Stimulated activated CD4-positive, alpha-beta T cell treated with anti-CD3 and anti-CD28 coated beads, TNF-alpha, amount 100 ng/mL, for 1 hour (primary cell): ENCODE measurements at places on chromosomes 5 and 9.

- DNase-seq: no peak
Observed at GRCh38 chr9:77946969-77947620, 84.5 kb downstream of the GNAQ start.

DNA sequence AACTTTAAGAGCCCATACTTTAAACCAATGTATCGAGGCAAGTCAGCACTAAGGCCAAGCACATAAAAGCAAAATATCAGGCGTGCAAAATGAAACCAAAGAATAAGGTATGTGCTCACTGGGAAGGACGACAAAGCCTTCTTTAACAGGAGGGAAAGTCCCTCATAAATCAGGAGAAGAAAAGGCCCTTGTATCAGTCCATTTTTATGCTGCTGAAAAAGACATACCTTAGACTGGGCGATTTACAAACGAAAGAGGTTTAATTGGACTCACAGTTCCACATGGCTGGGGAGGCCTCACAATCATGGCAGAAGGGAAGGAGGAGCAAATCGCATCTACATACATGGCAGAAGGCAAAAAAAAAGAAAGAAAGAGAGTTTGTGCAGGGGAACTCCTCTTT is 68.9 kb downstream of the UBE2QL1 start:
- DNase-seq: no peak

DNA sequence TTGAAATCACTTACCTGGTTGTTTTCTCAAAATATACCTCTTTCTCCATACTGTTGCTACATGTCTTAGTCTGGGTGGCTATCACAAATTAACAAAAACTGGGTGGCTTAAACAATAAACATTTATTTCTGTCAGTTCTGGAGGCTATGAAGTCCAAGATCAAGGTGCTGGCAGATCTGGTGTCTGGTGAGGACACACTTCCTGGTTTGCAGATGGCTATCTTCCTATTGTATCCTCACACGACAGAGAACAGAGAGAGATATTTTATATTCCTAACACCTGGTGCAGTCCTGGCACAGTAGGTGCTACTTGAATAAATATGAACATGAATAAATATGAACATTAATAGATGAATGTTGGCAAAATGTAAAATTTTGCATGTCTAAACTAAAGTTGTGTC is 164.3 kb upstream of the ACOT12 start:
- no peak for DNase-seq

DNA sequence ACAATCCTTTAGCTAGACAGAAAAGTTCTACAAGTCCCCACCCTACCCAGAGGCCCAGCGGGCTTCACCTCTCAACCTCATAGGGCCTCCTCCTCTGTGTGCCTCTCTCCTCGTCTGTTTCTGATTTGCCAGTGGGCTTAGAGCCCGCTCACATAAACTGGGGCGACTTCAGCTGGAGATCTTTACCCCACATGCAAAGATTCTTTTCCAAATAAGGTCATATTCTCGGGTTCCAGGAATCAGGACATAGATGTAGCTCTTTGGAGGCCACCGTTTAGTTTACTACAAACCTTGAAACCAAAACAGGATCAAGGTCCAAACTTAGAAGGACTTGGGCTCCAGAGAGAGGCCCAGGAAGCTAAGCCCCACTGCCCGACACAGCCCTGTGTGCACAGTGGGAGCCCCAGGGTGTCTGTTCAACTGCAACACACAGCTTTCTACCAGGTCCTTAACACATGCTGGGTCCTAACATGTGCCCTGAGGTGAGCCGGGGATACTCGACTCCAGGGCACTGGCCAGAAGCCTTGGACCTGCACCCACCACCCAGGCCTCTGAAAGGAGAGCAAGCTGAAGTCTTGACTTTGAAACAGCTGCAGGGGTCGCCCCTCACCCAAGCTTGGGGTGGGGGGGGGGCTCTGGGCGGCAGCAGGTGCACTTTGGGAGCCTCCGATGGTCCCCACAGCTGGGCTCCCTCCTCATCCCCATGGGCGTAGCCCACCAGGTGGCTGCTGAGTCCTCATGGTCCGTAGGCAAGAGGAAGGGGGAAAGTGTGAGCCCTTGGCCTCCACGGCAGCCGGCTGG is 26.8 kb upstream of the SLC12A7 start:
- no peak for DNase-seq

GRCh38 chr5:74107899-74108298 is 481.9 kb downstream of the ARHGEF28 start:
- no peak for DNase-seq

DNA sequence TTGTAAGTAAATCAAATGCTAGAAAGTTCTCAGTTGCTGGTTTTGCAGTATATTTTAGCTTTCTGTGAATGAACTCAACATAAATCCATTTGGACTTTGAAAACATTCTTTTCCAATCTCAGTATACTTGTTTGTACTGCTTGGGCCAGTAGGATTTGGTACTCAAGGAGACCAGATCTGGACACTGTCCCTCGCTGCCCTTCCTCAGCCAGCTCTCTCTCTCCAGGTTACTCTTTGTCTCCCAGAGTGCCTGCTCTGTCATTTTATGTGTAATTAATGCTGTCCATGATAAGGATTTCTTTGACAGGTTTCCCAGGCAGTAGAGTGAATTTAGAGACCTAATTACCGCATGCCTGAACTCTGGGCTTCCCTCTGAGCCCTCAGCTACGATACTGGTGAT is 344.6 kb upstream of the SGCD start:
- no peak for DNase-seq

GRCh38 chr5:13189532-13189931 is 755.0 kb downstream of the DNAH5 start:
- DNase-seq: no peak

DNA sequence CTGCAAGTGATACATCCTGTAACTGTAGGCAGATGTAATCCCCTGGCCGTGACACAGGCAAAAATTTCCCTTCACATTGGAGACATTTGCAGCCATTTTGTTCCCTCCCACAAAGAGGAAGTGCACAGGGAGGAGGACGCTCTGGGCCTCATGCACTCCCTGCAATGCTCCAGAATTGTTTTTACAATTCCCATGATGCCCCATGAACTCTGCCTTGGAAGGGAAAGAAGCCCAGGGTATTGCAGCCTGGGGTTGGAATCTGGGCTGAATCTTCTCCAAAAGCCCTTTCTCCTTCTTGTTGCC is 491.7 kb downstream of the CCDC171 start:
- DNase-seq: no peak

DNA sequence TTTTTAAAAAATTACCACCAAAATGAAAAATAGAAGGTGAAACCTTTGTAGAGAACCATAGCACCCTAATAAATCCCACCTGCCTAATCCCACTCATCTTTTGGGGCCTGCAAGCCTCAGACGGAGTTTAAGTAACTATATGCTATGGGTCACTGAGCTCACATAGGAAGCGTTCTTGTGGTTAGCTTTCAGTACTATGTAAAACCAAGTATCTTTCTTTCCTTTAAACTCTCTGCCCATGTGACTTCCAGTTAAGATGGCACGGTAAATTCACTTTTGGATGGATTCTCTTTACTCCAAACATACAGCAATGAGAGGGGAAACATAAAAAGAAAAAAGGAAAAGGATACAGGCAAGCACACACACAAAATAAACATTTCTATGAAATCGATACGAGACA is 50.9 kb downstream of the FANCC start:
- DNase-seq: no peak

GRCh38 chr9:94664801-94665200 is 25.5 kb upstream of the FBP1 start:
- no peak for DNase-seq

DNA sequence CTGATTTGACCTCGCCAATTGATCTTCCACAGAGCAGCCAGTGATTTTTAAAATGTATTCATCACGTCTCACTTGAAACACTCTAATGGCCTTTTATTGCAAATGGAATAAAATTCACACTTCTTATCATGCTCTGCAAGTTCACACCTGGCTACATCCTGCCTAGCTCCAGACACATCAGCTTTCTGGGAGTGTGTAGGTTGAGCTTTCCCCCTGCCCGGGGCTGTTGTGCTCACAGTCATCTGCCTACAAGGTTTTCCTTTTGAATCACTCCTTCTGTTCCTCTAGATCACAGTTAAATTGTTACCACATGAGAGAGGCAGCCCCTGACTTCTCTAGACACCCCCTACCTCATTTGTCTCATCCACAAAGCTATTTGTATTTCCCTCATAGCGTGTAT is 674.5 kb downstream of the PRELID2 start:
- DNase-seq: no peak

DNA sequence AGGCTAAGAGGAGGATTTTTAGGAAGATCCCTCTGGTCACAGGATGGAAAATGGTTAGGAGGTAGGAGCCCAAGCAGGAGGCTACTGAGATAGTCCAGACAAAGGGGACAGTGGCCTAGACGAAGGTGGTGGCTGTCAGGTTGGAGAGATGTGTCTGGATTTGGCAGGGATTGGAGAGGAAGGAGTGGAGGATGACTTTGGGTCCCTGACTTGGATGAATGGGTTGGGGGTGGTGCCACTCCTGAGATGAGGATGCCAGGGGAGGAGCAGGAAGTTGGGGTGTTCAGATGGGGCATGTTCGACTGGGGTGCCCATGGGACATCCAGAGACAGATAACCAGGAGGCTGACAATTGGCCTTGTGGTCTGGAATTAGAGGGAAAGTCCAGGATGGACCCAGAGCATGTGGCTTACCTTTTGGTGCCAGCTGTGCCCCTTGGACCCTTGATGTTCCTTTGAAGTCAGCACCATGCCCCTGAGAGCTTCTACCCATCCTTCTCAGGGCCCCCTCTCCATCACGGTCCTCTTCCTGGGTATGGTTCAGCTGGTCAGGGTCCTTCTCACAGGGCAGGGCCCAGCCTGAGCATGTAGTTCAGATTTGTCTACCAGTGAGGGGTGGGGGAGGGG is 15.1 kb upstream of the IGFBPL1 start:
- DNase-seq: no peak

DNA sequence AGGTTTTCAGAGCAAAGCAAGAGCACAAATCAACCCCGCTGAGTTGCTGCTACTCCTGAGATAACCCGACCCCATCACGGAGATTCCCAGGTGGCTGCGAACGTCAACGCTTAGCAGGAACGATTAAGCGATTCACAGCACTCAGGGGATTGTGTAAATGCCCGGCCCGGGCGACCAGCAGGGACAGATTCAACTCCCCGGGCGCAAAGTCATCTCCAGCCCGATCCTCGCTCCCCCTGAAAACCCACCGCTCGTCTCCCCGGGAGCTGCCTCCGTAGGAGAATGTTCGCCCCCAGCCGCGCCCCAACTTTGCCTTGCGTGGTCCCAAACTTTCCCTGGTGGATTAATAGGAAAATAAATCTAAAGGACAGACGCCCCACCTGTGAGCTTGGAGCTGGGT is 685 bp downstream of the SLC24A2 start:
- no peak for DNase-seq

GRCh38 chr9:98502976-98503325 is 205.8 kb downstream of the GABBR2 start:
- DNase-seq: no peak

DNA sequence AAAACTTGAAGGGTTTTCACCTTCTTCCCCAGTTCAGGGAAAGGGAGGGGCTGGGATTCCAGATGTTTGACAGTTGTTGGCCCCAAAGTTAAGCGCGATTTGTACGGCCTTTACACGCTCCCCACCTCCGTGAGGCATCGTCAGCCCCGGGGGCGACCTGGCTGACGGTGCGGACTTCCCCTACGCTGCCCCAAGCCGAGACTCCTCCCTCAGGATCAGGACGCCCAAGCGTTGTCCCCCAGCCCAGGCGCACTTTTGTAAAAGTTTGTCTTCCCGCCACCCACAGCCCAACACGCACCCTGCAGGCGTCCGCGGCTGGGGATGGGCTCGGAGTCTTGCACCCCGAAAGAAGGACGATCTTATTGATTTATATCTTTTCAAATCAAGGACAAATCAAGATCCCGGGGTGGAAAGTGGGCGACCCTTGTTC is 713 bp downstream of the MOB3B start:
- no peak for DNase-seq

DNA sequence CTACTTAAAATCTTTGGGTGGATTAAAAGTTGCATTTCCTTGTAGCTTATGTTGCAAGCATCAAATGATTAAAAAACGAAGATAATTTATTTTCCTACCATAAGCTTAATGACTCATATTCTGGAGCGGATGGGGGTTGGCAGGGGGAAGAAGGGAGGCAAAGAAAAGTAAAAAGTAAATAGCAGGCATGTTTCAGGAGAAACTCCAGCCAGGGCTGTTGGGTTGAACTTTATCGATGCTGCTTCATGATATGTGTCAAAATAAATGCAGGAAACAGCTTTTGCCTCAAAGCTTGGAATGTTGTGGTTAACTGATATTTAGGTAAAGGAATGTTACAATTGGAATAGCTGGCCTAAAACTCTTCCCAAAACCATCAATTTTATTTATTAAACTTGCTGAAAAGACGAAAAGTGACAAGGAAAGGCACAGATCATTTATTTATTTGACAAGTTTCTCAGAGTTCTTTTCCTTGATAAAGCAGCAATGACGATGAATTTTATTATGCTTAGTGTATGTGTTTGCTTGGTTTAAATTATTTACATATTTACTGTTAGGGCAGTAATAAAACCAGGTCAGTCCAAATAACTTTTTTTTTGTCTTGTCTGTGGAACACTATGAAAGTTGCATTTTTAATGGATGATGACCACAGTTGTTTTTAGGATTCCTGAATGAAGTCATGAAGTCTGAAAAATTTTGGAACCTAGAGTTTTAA is 177.9 kb downstream of the PCSK1 start:
- DNase-seq: no peak

DNA sequence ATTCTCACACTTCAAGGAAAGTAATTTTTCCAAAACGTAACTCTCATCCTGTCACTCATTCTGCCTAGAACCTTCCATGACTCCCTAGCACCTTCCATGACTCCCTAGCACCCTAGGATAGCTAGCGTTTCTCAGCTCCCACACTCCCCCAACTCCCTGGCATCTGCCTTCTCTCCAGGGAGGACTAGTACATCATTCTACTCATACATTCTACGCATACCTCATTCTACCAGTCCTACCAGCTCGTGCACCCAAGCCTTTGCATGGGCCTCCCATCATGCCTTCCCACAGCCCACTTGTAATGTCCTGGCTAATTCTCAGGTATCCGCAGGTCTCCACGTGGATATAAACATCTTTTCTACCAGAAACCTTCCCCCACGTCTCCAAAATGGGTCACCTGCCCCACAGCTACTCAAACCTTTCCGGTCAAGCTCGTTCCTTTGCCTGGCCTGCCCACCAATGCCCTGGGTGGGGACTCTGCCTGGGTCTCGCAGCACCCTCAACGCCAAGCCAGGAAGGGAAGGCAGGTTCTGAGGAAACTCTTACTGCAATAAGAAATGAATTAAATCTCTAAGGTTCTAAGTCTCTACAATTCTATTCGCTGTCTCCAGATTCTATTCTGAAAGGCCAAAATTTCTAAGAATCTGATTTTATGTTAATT is 930 bp downstream of the ANKS6 start:
- no peak for DNase-seq

DNA sequence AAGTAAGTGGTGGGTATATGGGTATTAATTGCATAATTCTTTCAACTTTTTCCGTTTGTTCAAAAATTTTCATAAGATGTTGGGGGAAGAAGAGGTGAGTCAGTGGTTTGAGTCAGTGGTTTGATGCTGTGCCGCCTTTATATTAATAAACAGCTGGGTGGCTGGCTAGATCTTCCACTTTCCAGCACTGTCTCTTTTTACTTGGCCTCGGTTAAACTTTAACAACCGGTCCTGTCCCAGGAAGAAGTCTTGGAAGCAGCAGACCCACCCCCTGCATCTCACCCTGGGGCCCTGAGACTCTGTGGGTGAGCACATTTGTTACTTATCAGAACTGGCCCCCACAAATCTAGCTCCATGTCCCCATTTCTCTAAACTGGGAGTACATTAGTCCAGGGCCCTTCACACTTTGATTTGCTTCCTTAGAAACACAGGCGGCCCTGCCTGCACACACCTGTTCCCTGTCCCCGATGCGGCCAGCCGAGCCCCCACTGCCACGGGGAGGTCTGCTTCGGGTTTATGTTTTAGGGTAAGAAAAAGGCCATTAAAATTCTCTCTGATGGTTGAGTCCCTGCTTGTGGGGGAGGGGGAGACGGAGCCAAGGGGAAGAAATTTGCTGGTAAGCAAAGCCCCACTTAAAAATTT is 90.7 kb downstream of the PTCH1 start:
- DNase-seq: no peak
